ENCODE measurements at places on chromosomes 12 and 14. TPM values are rescaled to one million over a fixed set of nuclear protein-coding genes. Genes with fewer than 3 reads are reported as not detected.
A peak's percentile ranks its signal among the peaks of the same experiment; 100 is the strongest.

SRRM4 gene
- total RNA-seq, result not detected

PTPRR gene
- total RNA-seq, result 0.94 TPM

ATXN7L3B gene
- total RNA-seq, result 52.7 TPM

DNA sequence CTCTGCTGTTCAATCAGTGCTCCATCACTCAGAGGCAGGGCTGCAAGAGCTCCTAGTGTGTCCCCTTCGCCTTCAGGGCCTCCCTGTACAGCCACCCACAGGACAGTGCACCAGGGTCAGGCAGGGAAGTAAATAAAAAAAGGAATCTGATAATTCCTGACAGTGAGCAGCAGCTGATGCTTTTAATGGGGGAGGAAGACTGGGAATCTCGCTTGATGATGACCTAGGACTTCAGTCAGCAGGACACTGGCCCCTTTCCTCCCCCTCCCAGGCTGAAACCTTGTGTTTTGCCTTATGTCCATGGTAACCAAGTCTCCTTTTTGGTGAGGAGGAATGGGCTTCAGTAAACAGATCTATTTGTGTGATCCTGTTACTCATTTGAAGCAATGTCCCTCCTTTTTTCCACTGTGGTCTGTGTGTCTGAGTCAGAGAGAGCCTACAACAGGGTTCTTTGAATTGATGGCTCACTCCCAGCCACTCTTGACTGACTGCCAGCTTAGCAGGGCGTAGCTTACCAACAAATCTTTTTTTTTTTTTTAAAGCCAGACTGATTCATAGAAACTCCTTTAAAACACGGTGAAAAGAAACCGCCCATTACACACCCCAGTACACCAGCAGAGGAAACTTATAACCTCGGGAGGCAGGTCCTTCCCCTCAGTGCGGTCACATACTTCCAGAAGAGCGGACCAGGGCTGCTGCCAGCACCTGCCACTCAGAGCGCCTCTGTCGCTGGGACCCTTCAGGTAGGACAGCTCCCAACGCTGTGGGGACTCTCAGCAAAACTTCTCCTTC is at the start of gene EMP1:
Gene EMP1 (plus strand): TSS at position 597 of the 792 bp plus-strand sequence. CDS start 14,785 bp downstream, outside the sequence.
- peak; percentile 75 for DNase-seq

SMCO2 gene
- not detected for total RNA-seq

- no peak for DNase-seq
Measured at GRCh38 chr14:34930591-34931091, 52.2 kb upstream of the SRP54 start.

TESPA1 gene
- not detected for total RNA-seq

DNA sequence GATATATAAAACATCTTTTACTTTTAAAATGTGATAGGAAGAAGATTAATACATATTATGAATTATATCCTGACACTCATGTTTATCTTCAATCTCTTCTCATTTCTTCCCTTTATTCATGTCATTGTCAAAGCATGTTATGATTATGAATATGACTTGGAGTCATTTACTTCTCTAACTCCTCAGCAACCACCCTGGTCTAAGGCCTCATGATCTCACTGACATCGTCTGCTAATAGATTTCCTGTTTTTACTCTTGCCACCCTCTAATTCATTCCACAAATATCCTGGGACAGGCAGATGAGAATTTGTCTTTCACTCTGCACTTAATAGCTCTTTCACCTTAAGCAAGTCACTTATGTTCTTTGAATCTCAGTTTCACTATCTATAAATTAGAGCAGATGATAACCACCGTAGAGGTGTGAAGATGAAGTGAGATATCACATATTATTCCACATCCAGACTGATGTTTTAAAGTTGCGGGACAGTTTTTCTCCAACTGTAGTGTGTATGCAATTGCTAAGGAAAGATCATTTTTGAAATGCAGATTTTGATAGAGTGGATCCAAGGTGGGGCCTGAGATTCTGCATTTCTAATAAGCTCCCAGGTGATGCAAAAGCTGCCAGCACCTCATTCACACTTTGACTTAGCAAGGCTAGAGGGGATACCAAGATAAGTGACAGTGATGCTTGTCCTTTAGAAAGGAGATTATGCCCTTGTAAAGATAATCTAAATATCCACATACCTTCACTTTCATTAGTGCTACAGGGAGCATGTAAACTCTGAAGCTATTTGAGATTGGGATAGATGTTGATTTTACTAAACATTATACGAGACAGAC is 3.3 kb upstream of the IAPP start:
- no peak for DNase-seq

- peak; percentile 65 for DNase-seq
Measured at GRCh38 chr12:109393437-109394345, 46.0 kb downstream of the MYO1H start.

TAS2R42 gene
- not detected for total RNA-seq

GRCh38 chr14:61171727-61172126 is 109.4 kb downstream of the TMEM30B start:
- no peak for DNase-seq

DNA sequence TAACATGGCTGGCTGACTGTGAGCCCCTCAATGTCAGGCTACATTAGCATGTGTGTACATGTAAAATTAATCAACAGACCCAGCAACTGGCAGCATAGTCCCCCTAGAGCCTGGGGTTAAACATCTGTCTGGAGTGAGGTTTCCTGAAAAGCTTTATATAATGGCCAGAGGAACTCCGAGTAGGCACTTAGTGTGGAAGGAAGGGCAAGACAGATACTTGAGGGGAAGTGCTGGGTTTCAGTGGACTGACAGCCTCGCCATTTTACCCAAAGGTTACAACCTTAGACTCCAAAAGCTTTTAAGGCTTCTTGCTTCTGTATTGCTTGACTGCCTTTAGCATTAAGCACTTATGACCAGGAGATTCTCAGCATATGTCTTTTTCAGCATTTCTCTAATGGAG is 430.8 kb downstream of the FLRT2 start:
- no peak for DNase-seq

MANSC4 gene
- not detected for total RNA-seq

FKBP11 gene
- total RNA-seq, result 8.6 TPM

DNA sequence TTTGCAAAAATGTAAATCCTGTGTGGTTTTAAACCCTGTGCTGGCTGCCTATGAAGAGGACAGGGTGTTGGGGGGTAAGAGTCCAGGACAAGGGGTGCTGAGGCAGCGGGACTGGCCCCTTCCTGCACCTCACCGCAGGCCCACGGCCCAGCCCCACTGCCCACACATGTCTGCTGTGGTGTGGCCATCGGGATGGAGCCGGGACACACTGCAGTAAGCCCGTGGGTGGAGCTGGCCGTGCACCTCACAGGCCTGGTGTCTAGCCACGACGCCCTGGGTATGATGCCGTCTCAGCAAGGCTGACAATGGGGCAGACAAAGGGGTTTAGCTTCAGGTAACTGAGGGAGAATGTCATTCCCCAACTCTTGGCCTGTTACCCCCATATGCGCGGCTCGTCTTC is 19.6 kb downstream of the AMN start:
- DNase-seq, result no peak

DNA sequence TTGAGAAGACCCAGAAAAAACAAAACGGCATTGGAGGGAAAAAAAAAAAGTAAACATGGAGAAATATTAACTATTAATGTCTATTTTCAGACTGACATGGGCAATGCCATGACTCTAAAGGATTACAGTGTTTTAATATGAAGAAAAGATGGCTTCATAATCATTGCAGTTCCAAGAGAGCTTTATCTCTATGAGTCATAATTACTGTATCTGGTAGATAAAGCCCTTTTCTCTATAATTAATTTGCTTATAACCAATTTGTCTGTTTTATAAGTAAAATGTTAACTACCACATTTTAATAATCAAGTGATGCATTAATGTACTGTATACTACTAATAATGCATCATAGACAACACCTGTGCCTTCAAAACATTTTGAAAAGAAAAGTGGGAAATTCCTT is 59.7 kb downstream of the CLIP1 start:
- no peak for DNase-seq

- DNase-seq, result no peak
Measured at GRCh38 chr12:131564845-131565244, 146.0 kb upstream of the SFSWAP start.

GRCh38 chr14:68926236-68926635 is 52.9 kb downstream of the ACTN1 start:
- DNase-seq, result no peak

DNA sequence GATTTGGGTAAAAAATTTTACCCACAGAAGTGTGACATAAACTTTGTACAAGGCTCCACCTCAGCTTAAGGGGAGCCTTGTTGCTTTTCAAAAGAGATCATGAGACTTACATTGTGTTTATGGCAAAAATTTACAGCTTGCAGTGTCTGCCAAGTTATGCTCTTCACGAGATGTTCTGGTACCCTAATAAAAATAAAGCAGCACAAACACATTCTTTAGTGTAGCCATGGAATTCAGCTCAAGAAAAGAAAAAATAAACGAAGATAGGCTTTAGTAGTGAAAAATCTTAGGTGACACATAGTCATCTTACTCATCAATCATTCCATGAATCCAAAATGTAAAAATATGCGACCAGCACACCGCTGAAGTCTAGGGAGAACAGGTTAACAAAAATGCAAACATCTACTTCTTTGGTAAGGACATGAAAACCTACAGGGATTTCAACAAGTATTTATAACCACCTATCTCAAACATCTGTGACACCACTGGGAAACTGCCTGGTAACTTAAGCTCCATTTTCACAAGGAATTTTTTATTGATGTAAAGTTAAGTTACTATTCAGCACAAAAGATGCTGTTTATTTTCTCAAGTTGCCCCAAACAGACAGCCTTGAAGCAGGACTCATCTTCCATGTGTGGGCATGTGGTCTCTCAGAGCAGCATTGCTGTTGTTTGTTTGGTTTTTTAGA is 32.9 kb downstream of the DMAC2L start:
- DNase-seq, result no peak

TMEM179 gene
- not detected for total RNA-seq

DNA sequence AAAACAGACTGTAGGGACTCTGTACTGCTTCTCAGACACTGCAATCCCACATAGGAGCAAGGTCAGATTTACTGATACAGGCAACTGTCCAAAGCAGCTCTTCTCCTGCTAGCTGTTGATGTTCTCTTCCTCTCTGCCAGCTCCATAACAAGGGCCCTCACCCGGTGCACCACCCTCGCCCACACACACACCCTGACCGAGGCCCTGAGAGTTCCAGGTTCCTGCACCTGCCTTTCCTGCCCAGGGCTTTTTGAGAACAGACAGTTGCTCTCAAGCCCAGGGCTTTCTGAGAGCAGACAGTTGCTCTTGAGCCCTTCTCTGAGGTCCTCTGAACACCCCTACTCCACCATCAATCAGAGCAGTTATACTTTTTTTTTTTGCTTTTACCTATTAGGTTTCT is 233.8 kb upstream of the GARIN6 start:
- no peak for DNase-seq

- DNase-seq, result no peak
Measured at GRCh38 chr14:98006008-98006407, 1208.8 kb downstream of the VRK1 start.

DNA sequence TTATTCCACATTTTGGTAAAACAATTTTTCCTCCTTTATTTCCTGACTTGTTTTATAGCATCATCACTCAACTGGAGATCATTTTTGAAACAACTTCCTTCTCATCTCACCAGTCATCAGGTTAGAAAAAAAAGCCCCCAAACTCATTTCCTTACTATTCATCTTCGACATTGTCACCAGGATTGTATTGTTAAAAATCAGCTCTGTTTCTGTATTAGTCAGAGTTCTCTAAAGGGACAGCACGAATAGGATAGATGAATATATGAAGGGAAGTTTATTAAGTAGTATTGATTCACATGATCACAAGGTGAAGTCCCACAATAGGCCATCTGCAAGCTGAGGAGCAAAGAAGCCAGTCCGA is 392.6 kb downstream of the FUT8 start:
- no peak for DNase-seq

RASAL1 gene
- total RNA-seq, result not detected

DNA sequence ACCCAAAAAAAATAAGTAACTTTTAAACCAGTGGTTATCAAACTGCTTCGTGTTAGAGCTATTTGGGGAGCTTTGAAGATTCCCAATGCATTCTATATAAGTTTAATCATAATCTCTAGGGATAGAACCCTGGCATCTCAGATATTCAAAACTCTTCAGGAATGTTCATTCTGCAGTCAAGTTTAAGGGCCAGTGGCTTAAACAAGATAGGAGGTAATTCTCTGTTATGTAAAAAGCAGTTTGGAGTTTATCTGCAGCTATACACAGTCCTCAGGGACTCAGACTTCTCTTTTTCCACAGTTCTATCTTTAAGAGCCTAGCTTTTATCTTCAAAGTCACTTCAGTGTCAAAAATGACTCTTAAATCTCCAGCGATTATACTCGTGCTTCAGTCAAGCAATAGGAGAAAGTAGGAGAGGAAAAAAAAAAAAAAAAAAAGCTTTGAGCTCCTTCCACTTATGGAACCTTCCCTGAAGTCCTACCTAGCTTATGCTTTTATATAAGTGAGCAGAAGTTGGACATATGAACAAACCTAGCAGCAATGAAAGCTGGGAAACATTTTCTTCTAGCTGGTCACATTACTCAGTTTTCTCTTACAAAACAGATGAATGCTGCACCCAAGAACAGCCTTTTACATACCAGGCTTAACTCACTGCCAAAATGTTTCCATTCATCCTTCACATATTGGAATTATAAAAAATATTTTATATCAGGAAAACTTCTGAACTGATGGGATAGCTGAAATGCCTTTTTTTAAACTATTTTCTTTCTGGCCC is 302.8 kb downstream of the FSCB start:
- DNase-seq, result peak; percentile 32

DNA sequence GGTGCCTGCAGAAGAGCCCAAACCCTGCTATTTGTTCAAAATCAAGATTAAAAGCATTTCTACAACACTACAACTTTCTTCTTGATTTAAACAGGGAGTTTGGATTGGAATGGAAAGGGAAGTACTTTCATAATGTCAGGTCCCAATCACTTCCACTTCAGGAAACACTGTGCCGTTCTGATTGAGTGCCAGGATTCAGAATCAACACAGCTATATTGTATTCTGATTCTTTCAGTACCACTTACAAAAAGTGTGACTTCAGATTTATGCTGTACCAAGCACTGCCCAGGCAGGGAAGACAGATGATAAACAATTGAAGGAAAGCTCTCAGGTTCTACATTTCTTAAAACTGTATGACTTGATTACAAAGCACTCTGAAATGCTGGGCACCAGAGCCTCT is 3.2 kb downstream of the TDP1 start:
- DNase-seq, result no peak

DNA sequence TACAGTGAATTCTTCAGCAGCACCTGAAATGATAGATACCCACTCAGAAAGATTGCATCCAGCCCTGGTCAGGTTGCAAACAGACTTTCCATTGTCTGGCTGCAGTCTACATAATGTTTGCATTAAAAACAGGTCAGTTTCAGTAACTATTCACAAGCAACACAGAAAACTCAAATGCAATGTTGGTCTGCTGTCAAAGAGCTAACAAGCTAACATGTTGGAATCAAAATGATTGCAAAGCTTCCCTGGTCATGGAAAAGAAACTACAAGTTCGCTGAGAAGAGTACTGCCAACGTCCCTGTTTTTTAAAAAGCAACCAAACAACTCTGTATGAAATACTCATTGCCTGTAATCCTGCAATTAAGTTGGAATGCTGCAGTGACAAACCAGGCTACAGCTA is 374.7 kb downstream of the ADAMTS20 start:
- no peak for DNase-seq

GRCh38 chr14:102799684-102800562 is 22.7 kb downstream of the TRAF3 start:
- DNase-seq, result peak; percentile 35

Data from SJCRH30 (cell line).